ENCODE measurements at places on chromosomes 16 and 17. TPM values are rescaled to one million over a fixed set of nuclear protein-coding genes. Genes with fewer than 3 reads are reported as not detected.

DNA sequence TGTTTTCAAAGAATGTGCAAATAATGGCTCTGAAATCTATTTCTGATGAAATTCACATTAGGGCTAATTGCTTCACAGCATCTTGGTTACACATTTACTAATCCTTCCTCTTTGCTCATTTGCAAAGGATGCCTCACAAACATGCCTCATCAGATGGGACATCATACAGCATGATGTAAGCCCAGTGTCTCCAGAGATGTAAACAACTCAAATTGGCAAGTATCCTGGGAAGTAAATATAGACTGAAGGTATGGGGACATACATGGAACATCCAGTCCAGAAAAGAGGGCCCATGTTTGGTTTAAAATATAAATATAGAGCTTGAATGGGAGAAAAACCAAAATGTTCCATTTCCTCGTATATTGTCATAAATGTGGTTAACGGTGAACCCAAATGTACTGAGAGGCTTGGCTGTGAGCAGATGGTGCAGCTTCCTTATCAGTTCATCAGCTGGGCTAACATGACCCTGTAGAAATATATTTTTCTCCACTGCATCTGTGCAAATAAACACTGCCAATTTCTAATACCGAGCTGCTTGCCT lies 142.9 kb upstream of the NUDT7 start:
- DNase-seq = no peak

SLC7A5 gene
- total RNA-seq = 1.3 TPM

GRCh38 chr17:31900877-31901276 lies 631 bp downstream of the UTP6 start:
- DNase-seq = no peak

C16orf86 gene
- total RNA-seq = 5.3 TPM

ADAM11 gene
- 1.2 TPM for total RNA-seq

MYO1D gene
- total RNA-seq = 55.2 TPM

DNA sequence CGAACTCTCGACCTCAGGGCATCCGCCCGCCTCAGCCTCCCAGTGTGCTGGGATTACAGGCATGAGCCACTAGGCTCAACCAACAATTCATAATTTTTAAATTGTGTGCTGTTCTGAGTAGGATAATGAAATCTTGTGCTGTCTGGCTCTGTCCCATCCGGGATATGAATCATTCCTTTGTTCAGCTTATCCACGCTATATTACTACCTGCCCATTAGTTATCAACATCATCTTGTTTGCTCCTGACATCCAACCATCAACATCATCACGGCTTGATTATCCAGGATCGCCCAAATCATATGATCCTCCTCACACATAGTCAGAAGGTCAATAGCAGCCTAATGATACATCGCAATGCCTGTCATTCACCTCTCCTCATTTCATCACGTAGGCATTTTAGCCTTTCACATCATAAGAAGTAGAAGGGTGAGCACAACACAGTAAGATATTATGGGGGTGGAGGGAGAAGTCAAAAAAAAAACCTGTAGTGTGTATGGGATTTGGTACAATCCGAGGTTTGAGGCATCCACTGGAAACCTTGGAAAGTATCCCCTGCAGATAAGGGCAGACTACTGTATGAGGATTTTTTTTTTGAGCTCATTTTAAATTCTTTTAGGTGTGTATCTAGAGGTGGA lies 77.0 kb upstream of the SIAH1 start:
- DNase-seq = no peak

- DNase-seq = no peak
Measured at GRCh38 chr16:9778849-9779248, 403.4 kb downstream of the GRIN2A start.

All from uterus (tissue), 4 donors.